NCI-H1436 (cell line): ENCODE measurements at places on chromosomes 16 and 17.

DNA sequence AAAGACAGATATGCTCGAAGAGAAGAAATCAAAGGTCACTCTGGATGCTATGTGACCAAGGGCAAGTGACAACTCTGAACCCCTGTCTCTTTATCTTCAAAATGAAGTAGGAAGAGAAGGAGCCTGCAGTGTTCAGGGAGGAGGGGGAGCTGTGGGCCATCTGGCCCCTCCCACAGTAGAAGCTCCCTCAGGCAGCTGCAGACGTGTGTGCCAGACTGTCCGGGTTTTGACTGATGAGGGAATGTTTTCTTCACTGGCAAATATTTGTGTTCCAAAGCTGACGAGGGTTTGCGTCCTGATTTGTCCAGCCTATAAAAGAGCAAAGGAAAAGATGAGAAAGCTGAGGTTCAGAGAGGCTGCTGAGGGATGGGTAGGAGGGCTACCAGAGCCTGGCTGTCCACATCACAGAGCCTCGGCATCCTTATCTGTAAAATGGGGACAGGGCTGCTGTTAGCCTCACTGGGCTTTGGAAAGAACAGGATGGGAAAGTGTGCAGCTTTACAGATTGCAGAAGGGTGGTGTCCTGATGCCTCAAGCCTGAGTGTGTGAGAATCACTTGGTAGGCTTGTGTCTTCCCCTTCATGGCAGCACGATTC is 1.8 kb upstream of the GINS2 start:
- DNase-seq: peak; percentile 26

- DNase-seq: no peak
Observed at GRCh38 chr17:74272731-74273201, 1.3 kb upstream of the DNAI2 start.

DNA sequence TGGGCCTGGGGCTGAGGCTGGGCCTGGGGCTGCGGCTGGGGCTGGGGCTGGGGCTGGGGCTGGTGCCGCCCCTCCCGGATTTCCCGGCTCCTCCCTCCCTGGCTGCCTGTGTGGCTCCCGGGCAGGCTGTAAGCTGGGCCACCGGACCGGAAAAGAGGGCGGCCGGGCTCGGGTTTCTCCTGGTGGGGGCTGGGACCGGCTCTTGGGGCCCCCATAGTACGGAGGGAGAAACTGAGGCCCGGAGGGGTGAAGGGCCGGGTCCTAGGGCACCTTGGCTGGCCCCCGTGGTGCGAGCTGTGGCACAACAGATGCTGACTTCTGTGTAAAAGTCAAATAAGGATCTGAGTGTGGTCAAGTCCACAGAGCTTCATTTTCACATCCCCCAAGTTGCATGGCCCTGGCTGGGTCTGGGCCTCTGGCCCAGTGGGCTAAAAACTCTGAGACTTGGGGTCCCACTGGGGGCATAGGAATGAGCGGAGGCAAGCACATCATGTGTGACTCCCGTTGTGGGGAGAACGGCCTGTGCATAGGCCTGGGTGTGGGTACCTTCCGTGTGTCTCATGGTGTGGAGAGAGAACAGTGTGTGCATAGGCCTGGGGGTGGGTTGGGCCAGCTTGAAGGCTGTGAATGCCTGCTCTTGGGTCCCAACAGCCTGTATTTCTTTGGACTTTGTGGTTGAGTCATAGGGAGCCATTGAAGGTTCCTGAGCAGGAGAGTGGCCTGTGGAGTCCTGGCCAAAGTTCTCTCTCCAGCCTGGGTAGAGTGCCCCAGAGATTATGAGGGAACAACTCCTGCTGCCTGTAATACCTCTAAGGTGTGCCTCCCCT is 123.9 kb upstream of the CIBAR2 start:
- DNase-seq: no peak

DNA sequence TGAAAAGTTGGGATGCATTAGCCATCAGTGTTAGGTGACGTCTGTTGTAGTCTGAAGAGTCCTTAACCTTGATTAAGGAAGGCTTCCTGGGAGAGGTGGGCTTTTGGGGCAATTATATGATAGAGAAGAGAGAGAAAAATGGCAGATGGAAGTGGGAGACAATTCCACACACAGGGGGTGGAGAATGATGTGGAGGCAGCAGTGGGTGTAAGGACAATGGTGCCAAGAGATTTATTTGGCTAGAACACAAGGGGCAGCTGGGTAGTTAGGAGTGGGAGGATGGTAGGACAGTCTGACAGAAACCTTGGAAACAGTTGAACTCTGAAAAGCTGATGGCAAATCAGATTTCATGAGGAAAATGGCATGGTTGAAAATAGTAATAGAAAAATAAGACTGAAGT is 10.7 kb upstream of the DUSP14 start:
- no peak for DNase-seq

GRCh38 chr17:3935140-3935542 is 18.9 kb upstream of the P2RX1 start:
- peak; percentile 23 for DNase-seq

- no peak for DNase-seq
Observed at GRCh38 chr16:82178352-82178751, 8.3 kb upstream of the MPHOSPH6 start.

DNA sequence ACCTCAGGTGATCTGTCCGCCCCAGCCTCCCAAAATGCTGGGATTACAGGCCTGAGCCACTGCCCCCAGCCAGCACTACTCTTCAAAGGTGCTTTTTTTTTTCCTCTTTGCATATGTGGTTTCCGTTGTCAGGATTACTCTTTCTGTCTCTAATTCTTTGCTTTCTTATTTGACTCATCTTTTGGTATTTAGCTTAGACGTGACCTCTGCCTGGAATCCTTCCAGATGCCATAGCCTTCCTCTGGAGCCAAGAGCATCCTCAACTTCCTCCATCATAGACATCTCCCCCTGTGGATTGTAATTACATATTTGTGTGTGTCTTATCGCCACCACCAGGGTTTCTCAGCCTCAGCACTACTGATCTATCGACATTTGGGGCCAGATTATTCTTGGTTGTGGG is 84.4 kb upstream of the XYLT1 start:
- DNase-seq: no peak

- DNase-seq: no peak
Observed at GRCh38 chr17:1907909-1908698, 78.3 kb downstream of the RPA1 start.

DNA sequence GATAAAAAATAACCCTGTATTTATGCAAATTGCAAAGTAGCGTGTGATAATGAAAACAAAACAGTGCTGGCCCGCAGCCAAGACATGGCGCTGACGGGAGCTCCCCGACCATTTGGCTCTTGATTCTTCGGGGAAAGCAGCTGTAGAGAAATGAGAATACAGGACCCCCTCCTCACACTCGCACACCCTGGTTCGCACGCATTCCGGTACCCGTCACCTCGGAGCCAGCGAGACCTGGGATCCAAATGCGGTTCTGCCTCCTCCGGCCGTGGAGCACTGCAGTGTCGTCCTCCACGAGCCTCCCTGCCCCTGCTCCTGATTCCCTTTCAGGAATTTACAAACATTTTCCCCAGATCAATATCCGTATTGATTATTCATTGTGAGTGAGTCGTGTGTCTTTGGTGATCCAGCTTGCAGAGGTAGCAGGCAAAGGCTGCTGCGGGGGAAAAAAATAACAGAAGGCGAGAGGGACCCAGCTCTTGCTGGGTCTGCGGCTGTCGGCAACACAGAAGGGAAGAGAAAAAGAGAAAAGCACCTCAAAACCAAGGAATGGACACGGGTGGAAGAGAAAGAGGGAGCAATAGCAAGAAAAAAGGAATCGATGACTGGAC is 184.1 kb upstream of the ZFHX3 start:
- no peak for DNase-seq

DNA sequence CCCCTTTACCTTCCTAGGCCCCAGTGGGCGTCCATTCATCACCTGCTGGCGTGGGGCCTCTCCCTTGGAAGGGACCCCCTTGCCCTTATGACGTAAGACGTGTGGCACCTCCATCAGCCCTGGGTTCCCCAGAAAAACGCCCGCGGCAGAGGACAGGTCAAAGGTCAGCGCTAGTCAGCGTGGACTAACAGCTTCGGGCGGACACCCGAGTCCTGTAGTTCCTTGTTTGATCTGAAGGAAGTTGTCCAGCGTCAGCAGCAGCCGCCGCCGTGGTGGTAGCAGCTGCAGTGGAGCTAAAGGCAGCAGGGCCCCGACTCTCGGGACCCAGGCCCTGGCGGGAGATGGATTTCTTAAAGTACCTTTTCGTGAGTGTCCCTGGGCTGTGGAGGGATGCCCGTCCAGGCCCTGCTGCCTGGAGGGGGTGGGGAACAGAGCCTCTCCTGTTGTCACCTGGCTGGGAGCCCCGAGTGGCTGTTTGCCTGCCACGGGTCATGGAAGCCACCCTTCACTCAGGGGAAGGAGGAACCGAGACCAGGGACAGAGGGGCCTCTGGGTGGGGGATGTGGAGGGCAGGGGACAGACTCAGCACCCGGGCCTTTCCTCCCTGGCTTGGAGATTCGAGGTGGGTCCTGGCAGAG is 123.6 kb downstream of the OR1D5 start:
- no peak for DNase-seq

DNA sequence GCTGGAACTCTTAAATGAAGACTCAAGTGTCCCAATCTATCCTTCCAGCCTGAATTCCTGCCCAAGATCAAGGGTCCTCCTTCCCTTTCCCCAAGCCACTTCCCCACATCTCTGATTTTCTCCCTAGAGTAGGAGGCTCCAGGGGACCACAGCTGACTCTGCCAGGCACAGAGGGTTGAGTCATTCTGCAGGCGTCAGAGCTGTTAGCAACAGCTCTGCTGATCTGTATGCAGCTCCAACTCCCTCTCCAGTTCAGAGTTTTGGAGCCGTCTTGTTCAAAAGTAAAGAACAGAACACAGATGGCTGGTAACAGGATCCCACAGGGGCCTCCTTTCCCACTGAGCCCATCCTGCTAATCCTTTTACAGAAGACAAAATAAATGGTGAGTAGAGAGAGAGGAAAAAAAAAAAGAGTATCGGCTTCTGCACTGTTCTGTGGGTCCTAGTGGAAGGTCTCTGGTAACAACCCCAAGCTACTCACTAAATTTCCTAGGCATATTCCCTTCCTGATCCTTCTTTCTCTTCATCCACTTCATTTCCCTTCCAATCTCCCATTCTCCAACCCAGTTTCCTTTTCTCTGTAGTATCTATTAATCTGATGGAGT is 13.4 kb upstream of the TAOK1 start:
- no peak for DNase-seq

GRCh38 chr16:85996843-85997242 is 97.9 kb downstream of the IRF8 start:
- DNase-seq: no peak

DNA sequence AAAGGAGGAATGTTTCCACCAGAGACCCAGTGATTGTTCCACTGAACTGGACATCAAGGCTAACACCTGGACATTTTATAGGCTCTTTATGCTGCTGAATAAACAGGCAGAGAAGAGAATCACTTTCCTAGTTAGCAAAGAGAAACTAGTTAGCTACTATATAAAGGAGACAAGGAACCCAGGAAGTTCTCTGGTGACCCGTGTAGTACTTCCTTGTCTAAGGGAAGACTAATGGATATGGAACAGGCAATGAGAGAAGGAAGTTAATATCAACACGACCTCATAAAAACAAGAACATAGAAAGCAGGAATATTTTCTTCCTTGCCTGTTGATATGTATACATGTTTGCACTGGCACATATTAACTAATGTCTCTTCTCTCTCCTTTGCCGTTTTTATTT is 30.8 kb upstream of the RPL38 start:
- no peak for DNase-seq

DNA sequence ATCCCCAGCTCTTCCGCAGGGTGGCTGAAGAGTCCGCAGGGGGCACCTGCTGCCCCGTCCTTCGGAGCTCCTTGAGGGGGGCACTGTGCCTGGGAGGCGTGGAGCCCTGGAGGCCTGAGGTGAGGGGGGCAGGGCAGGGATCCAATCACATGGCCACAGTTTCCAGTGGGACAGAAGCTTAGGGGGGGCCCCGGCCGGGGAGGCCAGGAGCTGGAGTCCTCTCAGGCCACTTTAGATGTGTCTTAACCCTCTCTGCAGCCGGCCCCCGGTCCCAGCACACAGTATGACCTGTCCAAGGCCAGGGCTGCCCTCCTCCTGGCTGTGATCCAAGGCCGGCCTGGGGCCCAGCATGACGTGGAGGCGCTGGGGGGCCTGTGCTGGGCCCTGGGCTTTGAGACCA is 10.8 kb downstream of the ZNF213 start:
- no peak for DNase-seq

DNA sequence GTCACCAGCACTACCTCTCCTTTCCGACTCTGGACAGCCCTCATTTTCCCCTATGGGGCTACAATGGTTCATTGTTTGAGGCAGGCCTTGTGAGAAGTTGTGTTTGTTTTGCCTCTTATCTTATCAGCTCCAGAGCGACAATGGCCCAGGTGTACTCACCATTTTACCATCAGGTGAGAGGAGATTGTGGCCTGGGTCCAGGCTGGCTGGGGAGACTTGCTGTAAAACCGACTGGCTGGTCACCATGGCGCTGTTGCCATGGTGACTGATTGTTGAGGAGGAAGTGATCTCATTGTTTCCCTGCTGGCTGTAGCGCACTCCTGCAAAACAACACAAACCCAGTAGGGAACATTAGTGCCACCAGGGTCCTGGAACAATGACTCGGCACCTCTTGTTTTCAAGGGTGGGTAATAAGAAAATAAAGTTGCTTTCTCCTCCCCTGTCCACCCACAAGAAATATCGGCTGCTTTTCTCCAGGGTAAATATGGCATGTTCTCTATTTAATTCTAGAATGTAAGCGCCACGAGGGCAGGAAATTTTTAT is 34.4 kb downstream of the HNF1B start:
- peak; percentile 70 for DNase-seq

- no peak for DNase-seq
Observed at GRCh38 chr17:68611353-68612208, 10.4 kb upstream of the FAM20A start.

DNA sequence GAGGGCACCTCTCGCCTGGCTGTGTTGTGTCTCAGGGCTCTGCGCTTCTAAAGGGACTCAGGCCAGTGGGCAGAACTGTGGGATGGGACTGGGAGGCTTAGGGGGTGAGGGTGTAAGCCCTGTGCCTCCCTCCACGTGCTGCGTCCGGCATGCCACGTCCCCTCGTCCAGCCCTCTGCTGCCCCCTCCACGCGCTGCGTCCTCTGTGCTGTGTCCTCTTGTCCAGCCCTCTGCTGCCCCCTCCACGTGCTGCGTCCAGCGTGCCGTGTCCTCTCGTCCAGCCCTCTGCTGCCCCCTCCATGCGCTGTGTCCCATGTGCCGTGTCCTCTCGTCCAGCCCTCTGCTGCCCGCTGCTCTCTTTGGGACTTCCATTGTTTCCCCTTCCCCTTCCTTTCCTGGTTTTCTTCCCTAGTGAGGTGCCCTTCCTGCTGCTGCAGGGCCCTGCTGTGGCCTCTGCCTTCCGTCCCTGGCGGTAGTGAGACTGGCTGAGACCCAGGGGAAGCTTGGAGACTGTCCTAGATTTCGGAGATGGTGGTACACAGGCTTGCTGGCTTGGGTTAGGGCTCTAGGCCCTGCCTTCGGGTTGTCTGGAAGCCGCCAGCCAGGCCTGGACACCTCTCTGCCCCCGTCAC is 6.4 kb upstream of the ZNF750 start:
- DNase-seq: no peak
